ENCODE measurements at places on chromosomes 2 and 18.

GRCh38 chr2:190927301-190927700 is 46.7 kb downstream of the GLS start:
- no peak for DNase-seq

- DNase-seq = peak; percentile 88
These were observed 83.0 kb upstream of the ZNF532 start for GRCh38 chr18:58781627-58782194.

DNA sequence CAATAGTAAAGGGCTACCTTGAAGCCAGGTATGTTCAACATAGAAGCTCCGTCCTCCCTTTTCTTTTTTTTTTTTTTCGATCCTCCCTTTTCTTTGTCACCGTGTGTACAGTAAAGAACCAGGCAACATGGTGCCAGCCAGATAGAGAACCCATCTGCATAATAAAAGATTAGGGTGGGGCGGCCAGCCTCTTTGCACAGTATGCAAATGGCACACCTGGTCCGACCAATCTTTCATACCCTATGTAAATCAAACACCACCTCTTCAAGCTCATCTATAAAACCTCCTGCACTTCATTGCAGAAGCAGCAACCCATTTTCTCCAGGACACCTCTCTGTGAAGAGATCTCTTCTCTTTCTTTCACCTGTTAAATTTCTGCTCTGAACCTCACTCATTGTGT is 7.3 kb upstream of the WDR33 start:
- peak; percentile 58 for DNase-seq

DNA sequence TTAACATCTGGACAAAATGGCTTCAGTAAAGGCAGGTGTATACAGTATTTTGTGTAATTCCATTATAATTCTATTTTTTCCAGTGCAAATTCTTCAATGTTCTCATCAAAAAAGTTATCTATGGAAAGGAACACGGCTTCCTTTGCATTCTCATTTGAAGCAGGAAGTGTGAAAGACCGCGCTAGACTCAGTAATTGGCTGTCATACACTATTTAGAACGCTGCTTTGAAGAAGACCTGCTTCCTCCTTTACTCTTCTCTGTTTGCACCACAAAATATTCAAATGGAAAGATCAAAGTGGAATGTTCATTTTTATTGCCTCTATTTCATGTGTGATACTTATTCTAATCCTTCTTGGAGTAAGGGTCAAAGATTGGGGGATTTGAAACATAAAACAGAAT is 883.7 kb downstream of the TSN start:
- no peak for DNase-seq

Data from NCI-H146 (cell line).